ENCODE measurements at places on chromosomes 2 and 18. TPM values are rescaled to one million over a fixed set of nuclear protein-coding genes. Genes with fewer than 3 reads are reported as not detected.

The LAMA1 gene
- 14.5 TPM for total RNA-seq

The DSG3 gene
- total RNA-seq, result under 0.01 TPM

The IL1RL2 gene
- total RNA-seq, result 0.32 TPM

The SGPP2 gene
- not detected for total RNA-seq

The GAL3ST2 gene
- 0.43 TPM for total RNA-seq

The MALL gene
- total RNA-seq, result 2.2 TPM

The ZNF385B gene
- not detected for total RNA-seq

DNA sequence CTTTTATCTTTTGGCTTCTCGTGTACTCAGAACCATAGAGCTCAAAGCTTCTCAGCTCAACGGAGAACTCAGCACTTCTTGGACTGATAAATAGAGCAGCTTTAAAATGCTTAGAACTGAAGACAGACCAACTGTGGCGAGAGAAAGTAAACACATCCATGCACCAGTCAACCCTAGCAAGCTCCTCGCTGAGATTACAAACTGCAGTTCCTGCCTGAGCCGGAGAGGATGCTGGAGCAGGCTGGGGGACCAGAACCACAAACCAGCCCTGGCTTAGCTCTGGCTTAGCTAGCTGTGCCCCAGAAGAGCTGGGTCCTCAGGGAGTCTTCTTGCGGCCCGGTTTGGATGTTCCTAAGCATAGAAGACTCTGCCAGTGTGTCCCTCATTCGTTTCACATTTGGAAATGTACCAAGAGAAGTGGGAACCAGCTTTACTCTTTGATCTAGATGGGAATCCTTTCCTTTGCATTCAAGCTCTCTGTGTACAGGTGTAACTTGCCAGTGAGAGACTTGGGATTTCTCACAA is 5.6 kb downstream of the PAX8 start:
- DNase-seq, result peak; percentile 28

- DNase-seq, result no peak
Observed at GRCh38 chr2:72040629-72041571, 106.8 kb downstream of the CYP26B1 start.

GRCh38 chr2:6914828-6915227 is 2.4 kb upstream of the RNF144A start:
- DNase-seq, result no peak

DNA sequence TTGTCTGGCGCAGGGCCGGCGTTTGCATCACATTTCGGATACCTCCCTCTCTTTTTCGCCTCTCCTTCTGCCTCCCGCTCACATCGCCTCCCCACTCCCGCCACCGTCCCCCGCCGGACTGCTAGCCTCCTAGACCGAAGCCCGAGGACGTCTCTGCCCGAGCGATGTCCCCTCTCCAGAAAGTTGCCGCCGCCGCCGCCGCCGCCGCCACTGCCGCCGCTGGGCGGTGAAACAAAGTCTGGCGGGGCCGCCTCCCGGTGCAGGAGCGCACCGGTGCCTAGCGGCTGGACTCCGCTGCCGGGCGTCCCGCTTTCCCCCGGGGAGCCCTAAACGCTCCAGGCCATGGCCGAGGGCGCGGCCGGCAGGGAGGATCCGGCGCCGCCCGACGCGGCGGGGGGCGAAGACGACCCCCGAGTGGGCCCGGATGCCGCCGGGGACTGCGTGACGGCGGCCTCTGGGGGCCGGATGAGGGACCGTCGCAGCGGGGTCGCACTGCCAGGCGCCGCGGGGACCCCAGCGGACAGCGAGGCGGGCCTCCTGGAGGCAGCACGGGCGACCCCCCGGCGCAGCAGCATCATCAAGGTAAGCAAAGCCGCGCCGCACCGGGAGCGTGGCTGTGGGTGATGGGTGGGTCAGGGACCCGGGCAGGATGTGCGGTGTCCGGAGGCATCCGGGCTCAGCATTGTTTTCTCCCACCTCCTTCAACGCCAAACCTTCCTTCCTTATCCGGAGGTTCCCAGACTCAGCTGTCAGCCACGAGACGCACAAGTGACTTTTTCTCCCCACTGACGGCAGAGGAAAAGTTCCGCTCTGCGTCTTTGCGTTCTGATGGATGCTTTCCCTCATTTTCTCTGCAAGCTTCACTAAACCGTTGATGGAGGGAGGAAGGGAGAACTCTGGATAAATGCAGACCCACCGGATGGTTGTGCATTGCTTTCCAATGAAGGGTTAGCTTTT is 643 bp downstream of the PLCL1 start:
- peak; percentile 17 for DNase-seq

- DNase-seq, result no peak
Observed at GRCh38 chr18:79043288-79043687, 25.9 kb upstream of the ATP9B start.

DNA sequence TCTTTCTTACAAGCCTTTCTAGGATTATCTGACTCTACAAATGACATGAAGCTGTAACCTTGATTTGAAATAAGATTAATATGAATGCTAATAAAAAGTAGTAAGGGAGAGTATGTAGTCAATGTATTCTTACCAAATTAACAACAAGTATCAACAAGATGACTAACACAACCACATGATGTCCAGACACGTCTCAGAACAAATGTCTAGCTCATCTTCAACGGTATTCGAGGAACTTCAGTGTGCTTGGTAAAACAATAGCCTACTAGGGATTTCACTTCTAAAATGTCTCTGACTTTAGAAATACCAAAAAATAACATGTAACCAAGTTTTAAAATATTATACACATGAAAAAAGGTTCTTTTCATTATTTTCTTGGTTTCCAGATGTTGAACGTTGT is 3.4 kb downstream of the HDLBP start:
- DNase-seq, result peak; percentile 83

DNA sequence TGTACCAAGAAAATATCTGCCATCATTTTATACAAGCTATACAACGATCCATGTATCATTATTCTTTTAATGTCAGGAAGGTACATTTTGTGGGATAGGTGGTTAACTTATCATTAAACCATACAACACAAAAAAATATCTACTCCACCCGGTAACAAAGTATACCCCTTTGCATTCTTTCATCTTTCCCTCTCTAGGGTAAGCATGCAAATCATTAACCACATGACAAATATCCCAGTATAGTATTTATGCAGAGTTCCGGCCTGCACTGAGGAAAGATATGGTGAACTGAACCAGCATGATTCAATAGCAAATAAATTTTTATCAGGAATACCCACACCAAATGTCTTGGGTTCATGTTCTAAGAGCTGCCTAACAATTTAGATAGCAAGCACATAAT is 22.5 kb upstream of the SULT1C2 start:
- no peak for DNase-seq

- no peak for DNase-seq
Observed at GRCh38 chr18:78208461-78208860, 771.2 kb upstream of the SALL3 start.

- DNase-seq, result peak; percentile 72
Observed at GRCh38 chr2:46010925-46011490, 286.2 kb upstream of the EPAS1 start.

DNA sequence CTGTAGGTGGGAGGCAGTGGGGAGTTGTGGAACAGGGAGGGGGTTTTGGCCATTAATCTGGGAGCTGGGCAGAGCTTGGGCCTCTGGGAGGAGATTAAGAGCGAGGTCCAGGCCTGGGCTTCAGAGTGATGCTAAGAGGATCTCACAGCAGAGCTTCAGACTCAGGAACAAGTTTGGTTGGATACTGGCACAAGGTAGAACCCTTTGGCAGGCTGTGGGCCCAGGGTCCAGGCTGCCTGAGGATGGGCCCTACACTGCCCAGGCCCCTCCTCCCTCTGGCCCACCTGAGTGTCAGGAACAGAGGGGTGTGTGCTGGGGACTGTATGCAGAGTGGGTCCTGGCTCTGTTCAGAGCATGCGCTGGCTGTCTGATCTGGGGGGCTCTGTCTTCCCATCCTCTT is 334.9 kb downstream of the CYP26B1 start:
- DNase-seq, result no peak
